ENCODE measurements at places on chromosomes 1 and 21.
A peak's percentile ranks its signal among the peaks of the same experiment; 100 is the strongest.

DNA sequence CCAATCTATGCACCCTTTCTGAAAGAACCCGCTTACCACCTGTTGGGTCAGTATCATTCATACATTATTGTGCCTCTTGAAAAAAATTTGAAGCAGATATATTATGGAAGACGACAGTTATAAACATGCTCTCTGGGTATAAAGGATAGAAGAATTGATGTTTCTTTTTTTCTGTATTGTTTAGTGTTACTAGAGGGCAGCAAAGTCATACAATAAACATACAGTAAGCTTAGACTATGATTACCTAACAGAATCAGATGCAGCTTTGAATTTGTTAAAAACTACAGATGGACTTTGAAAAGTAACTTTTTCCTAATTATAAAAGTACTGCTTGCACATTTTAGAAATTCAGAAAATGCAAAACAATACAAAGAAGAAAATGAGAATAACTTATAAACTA is 11.1 kb upstream of the PAXBP1 start:
- DNase-seq, result no peak

- DNase-seq, result peak; percentile 83
Observed at GRCh38 chr1:86395751-86396497, at the start of gene ODF2L. TSS of gene ODF2L (minus strand) at chr1:86396323. CDS start at chr1:86387027, 9,296 bp downstream.

GRCh38 chr1:232531291-232531690 is 98.6 kb downstream of the SIPA1L2 start:
- DNase-seq, result no peak

DNA sequence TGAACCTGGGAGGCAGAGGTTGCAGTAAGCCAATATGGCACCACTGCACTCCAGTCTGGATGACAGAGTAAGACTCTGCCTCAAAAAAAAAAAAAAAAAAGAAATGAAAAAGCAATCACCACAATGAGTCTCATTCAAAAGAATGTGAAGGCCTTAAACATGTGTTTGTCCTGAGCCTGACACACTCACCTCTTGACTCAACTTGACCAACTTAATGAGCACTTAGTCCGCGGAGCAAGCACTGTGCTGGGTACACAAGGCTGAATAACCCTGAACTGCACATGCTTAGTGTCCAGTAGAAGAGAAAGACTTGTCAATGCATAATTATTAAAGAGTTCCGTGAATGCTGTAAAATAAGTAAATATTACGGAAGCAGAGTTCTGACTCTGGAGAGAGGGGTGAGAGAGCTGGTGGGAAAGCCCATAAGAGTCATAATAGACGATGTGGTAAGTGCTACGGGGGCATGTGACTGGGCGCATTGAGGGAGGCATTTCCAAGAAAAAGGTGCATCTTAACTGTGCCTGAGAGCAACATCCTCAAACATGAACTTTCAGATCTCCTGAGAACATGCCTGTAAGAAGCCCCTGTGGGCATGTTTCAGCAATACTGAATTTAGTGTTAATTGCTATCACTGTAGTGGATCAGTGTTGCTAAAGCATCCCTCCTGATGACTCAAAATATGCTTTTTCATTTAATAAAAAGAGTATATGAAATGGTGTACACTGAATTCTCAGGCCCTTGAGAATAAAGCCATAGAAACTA is 27.2 kb downstream of the MCOLN2 start:
- no peak for DNase-seq

DNA sequence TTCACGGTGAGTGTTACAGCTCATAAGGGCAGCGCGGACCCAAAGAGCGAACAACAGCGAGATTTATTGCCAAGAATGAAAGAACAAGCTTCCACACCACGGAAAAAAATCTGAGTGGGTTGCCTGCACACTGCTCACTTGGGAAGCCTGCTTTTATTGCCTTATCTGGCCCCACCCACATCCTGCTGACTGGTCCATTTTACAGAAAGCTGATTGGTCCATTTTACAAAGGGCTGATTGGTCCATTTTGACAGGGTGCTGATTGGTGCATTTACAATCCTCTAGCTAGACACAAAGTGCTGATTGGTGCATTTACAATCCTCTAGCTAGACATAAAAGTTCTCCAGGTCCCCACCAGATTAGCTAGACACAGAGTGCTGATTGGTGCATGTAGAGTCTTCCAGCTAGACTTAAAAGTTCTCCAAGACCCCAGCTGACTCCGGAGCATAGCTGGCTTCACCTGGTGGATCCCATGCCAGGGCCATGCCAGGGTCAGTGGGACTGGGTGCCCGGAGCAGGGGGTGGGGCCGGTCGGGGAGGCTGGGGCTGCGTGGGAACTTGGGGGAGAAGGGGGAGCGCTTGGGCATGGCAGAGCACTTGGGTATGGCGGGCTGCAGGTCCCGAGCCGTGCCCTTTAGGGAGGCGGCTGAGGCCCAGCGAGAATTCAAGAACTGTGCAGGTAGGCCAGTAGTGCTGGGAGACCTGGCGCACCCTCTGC is 75.4 kb upstream of the ATP1A1 start:
- DNase-seq, result no peak

- no peak for DNase-seq
Observed at GRCh38 chr1:221067721-221068120, 188.5 kb downstream of the HLX start.

- no peak for DNase-seq
Observed at GRCh38 chr1:159853417-159854115, 8.9 kb downstream of the VSIG8 start.

GRCh38 chr1:24586970-24587820 is 31.3 kb downstream of the NCMAP start:
- peak; percentile 48 for DNase-seq

DNA sequence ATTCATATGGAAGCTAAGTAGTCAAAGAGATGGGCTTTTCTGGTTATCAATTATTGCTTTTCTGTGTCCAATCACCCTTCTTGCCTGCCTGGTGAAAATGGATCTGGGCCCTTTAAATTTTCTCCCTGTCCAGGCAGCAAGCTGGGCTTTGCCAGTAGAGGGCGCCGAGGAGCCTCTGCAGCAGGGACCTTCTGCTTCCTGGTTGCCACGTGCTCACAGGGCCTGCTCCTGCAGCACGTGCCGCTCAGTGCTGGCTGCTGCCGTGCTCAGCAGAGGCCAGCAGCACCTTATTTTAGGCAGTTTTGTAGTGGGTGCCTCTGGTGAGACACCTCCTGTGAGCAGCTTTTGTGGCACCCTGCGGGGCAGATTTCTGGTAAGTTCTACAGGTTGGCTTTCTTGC is 4.0 kb downstream of the ACTL8 start:
- no peak for DNase-seq

GRCh38 chr1:119784191-119784781 is 15.6 kb upstream of the HMGCS2 start:
- DNase-seq, result no peak

GRCh38 chr1:155000411-155000725 is 2.2 kb upstream of the ZBTB7B start:
- DNase-seq, result no peak

Data from stimulated activated CD4-positive, alpha-beta T cell treated with anti-CD3 and anti-CD28 coated beads, Interleukin-4, amount 100 ng/mL, for 4 hours (primary cell).